ENCODE measurements at places on chromosomes 7 and 10. TPM values are rescaled to one million over a fixed set of nuclear protein-coding genes. Genes with fewer than 3 reads are reported as not detected.
A peak's percentile ranks its signal among the peaks of the same experiment; 100 is the strongest.

OPALIN gene
- not detected for total RNA-seq

- DNase-seq = no peak
Observed at GRCh38 chr7:2099048-2099957, 133.4 kb downstream of the MAD1L1 start.

GSAP gene
- 8.0 TPM for total RNA-seq

CYP3A4 gene
- total RNA-seq = 5.4 TPM

DNA sequence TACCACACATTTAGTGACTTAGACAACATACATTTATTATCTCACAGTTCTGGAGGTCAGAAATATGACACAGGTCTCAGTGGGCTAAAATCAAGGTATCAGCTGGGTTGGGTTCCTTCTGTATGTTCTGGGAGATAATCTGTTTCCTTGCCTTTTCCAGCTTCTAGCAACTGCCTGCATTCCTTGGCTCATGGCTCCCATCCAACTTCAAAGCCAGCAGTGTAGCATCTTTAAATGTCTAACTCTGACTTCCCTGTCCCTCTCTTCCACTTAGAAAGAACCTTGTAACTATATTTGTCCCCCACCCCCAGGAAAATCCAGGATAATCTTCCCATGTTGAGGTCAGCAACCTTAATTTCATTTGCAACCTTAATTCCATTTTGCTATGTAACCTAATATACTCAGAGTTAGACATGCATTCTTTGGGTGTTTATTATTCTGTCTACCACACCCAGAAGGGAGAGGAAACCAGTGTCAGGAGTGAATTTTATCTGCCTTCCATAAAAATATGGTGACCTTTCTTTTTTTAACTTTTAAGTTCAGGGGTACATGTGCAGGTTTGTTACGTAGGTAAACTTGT is 57.3 kb upstream of the SMIM30 start:
- no peak for DNase-seq

GRCh38 chr10:9786101-9786500 is 1231.6 kb upstream of the CELF2 start:
- no peak for DNase-seq

EVX1 gene
- total RNA-seq = 0.43 TPM

DNA sequence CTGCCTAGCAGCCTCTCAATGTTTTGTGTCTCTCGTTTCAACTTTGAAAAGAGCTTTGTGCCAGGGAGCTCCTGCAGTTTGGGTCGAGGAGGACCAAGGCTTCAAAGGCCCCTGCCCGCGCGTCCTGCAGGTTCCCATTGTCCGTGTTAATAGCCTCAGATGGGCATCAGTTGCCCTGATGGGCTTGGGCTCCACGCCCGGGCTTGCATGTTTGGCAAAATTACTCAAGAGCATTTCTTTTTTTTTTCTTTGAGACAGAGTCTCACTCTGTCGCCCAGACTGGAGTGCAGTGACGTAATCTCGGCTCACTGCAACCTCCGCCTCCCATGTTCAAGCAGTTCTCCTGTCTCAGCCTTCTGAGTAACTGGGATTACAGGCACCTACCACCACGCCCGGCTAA is 636.6 kb downstream of the SDK1 start:
- no peak for DNase-seq

DNA sequence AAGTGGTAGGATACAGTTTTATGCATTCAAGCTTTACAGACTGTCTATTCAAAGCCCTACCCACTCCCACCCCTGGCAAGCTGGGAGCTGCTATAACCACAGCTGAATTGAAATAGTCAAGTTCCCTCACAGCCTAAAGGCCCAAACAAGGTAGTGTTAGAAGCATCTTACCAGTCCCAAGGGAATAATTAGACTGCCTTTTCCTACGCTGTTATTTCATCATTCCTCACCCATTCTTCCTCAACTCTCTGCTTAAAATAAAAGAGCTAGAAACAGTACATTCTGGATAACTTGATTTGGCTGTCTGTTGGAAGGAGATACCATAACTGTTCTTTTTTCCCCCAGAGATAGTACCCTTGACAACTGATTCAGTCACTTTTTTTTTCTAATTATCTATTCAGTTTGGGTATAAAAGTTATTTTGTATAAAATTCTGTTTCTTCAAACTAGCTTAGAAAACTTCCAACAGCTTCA is 54.0 kb downstream of the RAPGEF5 start:
- DNase-seq = no peak

GRCh38 chr10:22183771-22184461 is 33.9 kb downstream of the EBLN1 start:
- no peak for DNase-seq

DNA sequence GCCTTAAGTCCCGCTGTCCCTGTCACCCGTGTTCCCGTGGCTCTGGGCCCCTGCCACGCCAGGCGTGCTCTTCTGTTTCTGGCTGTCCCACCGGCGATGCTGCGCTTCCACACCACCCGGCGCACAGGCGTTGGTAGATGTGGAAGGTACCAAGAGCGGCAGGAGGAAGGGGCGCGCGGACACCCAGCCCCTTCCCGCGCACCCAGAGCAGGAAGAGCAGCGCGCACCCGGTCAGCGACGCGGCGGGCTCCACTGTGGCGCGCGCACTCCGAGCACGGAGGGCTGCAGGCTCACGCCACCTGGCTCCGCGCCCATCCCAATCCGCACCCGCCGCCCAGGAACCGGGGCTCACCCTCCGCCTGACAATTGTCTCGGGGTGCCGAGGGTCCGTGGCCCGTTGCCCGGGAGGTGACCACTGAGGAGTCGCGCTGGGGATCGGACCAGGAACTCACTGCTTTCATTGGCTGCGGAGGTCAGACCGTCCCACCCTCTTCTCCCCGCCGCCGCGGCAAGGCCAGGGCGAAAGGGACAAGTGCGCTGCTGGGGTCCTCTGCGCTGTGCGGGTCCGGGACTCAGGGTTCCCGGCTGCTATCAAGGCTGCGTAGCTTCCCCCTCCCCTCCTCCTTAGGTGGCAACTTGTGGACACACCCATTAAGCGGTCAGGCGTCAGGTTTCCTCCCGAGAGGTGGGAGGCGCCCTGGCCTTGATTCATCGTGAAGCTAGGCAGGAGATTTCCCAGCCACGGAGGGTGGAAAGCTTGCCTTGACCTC is 121.6 kb upstream of the ZNF92 start:
- peak; percentile 54 for DNase-seq

PTPRN2 gene
- total RNA-seq = 26.2 TPM

DNA sequence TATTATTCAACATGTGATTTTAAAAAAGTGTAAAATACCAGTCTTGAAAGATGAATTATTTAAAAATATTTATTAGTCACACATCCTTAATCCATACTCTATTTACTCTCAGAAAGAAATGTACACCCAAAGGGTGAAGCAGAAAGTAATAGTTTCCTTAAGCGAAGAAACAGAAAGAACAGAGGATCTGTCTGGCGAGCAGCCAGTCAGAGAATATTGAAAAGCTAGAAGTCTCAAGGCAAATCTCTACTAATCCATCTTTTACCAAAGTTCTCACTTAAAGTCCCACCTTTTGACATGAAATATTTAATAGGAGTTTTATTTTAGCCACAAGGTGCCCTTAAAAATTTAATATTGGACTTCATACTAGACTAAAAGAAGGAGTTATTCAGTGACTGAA is 46.7 kb downstream of the MKX start:
- no peak for DNase-seq
